ENCODE measurements at places on chromosomes 16 and 17.

DNA sequence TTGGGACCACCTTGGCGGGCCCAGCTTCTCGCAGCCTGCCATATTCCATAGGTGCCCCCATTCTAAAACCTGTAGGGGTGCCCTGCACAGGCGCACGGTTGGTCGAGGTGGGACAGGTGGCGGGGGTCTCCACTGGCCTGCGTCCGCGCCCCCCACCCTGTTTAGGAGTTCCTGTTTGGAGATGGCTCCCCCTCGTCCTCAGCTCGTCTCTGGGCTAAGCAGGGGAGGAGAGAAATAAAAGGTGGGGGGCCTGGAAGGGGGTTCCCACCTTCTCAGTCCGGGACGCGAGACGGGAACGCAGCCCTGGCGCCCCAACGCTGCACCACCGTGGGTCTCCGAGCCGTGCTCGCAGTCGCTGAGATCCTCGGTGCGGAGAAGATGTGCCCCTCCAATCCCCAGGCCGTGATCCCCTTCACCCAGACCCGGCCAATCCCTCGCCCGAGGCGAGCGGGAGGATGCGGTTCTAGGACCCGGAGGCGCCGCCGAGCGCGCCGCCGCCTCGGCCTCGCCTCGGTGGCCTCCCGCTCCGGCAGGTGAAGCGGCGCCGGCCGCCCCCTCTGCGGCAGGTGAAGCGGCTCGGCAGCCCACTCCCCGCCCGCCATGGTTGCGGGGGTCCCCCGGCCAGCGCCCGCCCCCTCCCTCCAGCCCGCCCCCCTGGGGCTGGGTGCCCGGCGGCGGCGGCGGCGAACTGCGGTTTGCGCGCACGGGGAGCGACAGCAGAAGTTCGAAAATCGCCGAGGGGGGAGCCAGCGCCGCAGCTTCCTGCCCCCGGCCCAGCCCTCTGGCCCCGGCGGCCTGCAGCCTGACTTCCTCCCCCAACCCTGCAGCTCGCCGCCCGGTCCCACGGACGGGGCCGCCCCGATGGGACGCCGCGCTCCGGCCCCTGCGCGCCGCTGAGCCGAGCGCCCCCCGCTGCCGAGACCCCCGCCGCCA lies at the start of gene FMNL1:
TSS of gene FMNL1 (plus strand) at position 805 of the 933 bp plus-strand sequence. CDS start 240 bp downstream, outside the sequence.
- DNase-seq: no peak

- DNase-seq: no peak
These were observed 26.9 kb upstream of the SPATA32 start for GRCh38 chr17:45288825-45289224.

DNA sequence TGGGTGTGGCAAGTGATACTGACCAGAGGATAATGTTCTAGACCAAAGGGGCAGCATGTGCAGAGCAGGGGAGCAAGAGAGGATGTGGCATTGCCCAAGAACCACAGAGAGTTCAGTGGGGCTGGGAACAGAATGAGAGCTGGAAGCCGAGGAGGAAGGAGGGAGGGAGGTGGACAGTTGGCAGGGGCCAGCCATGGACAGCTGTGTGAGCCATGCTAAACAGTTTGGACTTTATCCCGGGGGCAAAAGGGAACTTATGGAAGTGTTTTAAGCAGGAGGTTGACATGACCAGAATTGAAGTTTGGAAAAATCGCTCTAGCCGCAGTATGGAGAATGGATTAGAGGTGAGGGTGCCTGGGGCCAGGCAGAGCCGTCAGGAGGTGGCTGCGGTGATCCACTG lies 29.4 kb upstream of the TMEM132E start:
- DNase-seq: no peak

DNA sequence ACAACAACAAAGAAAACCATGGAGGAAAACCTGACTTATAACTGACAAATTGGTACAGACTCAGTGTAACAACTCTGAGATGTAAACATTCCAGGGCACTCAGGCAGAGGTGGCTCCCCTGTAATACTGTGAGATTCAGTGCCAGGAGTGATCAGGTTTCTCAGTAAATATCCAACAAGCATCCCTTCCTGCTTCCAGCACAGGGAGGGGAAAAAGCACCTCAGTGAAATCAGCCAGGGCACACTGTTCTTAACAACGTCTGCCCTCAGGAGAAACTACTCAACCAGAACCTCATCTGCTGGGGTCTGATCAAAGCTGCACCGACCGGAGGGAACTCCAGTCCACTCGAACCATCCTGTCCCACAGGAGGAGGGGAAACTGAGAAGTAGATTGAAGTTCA lies 52.3 kb downstream of the AMFR start:
- no peak for DNase-seq

DNA sequence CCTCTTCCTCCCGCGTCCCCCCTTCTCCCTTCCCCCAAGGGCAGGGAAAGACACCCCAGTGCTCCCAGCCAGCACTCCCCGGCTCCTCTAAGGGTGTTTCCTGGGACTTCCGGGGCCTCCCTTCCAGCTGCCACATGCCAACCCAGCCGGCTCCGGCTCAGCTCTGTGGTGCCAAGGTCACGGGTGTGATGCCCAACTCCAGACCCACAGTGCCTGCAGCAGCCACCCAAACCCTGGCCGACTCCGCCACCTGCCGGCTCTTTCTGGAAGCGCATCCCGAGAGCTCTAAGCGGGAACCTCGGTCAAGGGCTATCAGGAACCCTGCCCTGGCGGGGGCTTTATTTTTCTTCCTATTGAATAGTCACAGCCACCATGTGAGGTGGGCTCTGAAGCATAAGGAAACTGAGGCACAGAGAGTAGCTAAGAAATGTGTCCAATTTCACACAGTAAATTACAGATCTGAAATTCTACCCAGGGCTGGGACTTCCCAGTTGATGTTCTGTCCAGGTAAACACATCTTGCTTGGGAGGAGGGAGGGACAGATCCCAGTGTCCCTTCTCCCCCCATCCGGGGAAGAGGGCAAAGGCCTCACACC lies 3.3 kb upstream of the PPP1R1B start:
- no peak for DNase-seq

DNA sequence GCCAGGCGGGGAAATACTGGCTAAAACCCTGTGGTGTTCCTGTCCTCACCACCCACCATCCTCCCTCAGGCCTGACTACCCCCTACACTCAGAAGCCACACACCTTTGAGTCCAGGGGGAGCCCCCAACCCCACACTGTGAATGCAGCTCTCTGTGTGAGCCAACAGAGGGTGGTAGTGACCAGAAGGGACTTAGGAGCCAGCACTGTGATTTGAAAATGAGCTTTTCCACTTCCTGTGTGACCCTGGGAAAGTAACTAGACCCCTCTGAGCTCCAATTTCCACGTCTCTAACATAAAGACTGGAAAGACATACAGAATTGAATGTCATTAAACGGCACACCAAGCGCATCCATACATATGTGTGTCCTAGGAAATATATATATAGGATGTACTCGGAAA lies 58.7 kb downstream of the SDK2 start:
- no peak for DNase-seq

DNA sequence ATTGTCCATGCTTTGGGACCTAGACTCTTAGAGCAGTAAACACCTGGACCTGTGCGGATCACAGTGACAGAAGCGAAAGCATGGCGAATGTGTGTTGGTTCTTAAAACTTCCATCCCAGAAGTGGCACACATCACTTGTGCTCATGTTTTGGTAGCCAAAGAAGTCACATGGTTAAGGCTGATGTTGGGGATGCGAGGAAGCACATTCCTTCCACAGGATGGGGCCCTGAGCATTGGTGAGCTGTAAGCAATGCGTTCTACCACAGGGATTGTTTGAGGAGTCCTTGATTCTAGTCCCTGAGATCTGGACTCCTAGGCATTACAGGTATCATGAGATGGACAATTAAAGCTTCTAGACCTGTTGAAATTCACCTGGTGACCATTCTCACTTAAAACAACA lies 375.9 kb downstream of the UTP18 start:
- DNase-seq: no peak

GRCh38 chr16:11175106-11175786 lies 80.8 kb downstream of the SOCS1 start:
- no peak for DNase-seq
